ENCODE measurements at places on chromosomes 13 and 19.

GRCh38 chr19:45693106-45693788, 781 bp downstream of the QPCTL start:
- no peak for DNase-seq

- DNase-seq, result no peak
These were observed 73.4 kb downstream of the MBNL2 start for GRCh38 chr13:97295283-97296182.

- DNase-seq, result no peak
These were observed at the start of gene C19orf33 for GRCh38 chr19:38303517-38304351. Gene C19orf33 (plus strand): TSS chr19:38304251. CDS start chr19:38304262, 11 bp downstream.

- no peak for DNase-seq
These were observed 6.5 kb downstream of the ZNF536 start for GRCh38 chr19:30378701-30379100.

DNA sequence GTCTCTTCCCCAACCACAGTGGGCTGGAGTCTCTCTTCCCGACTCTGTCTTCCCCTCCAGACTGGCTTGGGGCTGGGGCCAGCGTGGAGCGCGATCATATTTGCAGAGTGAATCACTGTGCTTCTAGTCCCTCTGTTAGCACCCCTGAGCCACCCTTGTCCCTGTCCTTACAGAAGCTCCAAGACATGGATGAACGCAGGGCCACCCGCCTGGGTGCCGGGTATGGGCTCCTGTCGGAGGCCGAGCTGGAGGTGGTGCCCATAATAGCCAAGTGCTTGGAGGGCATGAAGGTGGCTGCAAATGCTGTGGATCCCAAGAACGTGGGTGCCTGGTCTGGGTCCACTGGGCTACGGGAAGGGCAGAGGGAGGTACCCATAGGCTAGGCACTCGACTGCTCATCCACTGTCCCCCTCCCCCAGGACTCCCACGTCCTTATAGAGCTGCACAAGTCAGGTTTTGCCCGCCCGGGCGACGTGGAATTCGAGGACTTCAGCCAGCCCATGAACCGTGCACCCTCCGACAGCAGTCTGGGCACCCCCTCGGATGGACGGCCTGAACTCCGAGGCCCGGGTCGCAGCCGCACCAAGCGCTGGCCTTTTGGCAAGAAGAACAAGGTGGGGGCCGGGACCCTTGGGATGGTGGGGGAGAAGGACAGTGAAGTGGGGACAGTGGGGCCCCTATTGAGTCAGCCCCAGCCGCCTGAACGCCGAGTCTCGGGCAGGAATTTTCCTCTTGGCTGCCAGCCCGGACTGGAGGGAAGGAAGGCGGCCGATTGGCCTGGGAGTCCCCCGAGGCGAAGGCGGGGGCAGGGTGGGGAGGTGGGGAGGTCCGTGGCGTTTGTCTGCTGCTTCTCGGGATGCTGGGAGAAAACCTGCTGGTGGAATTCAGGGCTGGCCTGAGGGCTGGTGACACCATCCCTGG, 5.2 kb downstream of the TRIP10 start:
- DNase-seq, result peak; percentile 93

DNA sequence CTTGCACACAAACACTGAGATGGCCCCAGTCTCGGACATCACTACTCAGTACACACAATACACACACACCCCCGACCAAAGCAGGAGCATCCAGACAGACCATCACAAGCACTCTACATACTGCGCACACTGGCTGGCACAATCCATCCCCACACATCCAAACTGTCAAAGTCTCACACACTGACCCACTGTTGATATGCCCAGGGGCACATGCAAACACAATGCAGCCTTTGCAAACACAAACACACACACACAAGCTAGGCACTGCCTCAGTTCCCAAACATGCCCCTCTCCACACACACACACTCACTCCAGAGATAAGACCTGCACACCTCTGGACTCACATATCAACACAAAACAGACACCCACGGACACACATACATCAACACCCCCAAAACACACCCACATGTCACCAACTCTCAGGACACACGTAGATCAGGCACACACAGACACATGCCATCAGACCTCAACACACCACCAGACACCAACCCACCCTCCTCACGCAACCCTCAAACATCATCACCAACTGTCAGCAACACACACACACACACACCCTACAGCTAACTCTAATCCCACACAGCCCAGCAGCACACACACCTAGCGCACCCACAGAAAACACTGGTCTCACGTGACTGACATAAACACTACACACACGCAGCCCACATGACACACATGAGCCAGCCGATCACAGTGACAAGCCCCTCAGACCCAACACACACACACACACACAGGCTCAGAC, 1.9 kb downstream of the BBC3 start:
- DNase-seq, result no peak

GRCh38 chr13:49586717-49587116, 1.4 kb upstream of the RCBTB1 start:
- DNase-seq, result no peak

DNA sequence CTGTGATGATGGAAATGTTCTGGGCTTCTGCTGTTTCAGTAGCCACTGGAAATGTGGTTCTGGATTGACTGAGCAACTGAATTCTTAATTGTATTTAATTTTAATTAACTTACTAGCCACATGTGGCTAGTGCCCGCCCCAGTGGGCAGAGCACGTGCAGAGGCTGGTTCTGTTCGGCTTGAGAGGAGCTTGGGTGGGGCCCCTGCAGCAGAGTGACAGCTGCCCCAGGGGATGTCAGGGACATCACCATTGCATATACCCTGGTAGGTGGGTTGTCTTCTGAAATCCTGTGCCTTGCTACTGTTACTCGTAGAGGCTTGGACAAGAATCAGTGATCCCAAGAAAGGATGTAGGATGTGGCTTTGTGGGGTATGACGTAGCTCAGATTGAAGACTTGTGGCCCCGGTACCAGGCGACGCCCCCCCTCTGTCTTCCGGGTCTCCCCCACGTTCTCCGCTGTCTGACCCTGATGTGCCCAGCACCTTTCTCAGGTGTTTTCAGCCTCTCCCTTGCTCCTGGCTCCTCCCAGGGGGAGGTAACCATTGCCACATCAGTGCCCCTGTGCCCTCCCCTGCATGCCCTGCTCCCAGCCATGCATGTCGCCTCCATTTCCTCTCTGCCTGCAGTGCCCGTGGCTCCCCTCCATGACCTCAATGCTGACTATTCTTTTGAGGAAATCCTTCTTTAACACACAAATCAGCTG, 102.6 kb upstream of the RNF113B start:
- no peak for DNase-seq

GRCh38 chr19:12578641-12579040, 27.4 kb upstream of the ZNF564 start:
- no peak for DNase-seq

- DNase-seq, result no peak
These were observed 4.9 kb upstream of the POU4F1 start for GRCh38 chr13:78608252-78608687.

DNA sequence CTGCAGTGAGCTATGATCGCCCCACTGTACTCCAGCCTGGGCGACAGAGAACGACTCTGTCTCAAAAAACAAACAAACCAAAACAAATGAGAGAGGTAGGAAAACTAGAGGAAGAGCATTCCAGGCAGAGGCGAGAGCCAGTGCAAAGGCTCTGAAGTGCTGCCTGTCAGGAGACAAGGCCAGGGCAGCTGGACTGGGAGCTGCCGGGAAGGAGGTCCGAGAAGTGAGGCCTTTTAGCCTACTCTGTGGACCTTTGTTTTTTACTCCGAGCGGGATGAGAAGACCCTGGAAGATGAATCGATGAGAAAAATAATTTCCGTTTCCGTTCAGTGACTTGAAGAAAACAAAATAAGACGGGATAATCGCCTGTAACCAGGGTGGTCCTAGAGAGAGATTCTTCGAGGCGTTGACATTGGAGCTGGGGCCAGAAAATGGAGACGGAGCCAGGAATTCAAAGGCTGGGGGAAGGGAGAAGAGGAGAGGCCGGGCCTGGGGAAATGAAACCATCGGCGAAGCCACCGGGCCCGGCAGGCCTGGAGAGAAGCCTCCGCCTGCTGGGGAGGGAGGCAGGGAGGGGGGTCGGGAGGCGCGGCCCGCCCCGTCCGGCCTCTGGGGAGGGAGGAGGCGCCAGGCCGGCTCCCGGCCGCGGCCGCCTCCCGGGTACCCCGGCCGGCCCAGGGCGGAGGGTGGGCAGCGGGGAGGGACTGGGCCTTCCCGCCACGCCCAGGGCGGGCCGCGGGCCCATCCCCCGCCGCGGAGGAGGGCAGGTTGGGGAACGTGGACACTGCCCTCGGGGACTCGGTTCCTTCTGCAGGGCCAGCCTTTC, 7.8 kb upstream of the SERTAD1 start:
- no peak for DNase-seq

- no peak for DNase-seq
These were observed 148.9 kb downstream of the GPC6 start for GRCh38 chr13:93375491-93375890.

DNA sequence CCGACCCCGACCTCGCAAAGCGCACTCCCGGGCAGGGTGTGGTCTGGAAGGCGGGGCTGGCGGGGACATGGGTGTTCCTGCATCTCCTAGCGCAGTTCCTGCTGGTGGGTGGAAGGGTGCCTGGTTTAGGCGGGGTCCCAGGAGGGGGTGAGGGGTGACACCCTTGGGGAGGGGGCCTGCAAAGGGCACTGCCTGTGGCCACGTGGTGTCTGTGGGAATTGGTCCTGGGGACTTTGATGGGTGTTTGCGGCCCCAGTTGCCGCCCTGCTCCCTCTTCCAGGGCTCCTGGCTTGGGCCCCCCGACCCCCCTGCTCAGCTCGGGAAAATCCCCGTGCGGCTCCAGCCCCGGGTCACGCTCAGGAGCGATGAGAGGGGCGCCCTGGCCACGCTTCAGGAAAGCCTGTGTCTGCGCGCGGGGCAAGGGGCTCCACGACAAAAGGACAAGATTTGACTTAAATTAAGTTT, 19.1 kb downstream of the WTIP start:
- DNase-seq, result no peak

DNA sequence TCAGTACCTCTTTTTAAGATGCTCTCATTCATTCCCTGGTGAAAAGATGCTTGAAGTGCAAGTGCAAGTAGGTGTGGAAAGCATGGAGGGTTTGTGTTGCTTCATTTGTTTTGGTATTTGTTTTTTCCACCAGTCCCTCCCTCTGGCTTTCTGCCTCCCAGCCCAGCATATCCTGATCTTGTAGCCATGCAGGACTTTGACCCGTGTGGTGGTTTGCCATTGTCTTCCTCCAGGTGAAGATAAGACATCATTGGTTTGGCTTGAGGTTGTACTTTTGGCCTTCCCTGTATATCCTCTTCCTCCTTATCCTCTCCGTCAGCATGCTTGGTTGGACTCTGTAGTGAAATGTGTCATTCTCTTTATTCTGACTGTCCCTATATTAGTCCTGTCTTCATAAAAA, 9.1 kb downstream of the SPINT2 start:
- no peak for DNase-seq

DNA sequence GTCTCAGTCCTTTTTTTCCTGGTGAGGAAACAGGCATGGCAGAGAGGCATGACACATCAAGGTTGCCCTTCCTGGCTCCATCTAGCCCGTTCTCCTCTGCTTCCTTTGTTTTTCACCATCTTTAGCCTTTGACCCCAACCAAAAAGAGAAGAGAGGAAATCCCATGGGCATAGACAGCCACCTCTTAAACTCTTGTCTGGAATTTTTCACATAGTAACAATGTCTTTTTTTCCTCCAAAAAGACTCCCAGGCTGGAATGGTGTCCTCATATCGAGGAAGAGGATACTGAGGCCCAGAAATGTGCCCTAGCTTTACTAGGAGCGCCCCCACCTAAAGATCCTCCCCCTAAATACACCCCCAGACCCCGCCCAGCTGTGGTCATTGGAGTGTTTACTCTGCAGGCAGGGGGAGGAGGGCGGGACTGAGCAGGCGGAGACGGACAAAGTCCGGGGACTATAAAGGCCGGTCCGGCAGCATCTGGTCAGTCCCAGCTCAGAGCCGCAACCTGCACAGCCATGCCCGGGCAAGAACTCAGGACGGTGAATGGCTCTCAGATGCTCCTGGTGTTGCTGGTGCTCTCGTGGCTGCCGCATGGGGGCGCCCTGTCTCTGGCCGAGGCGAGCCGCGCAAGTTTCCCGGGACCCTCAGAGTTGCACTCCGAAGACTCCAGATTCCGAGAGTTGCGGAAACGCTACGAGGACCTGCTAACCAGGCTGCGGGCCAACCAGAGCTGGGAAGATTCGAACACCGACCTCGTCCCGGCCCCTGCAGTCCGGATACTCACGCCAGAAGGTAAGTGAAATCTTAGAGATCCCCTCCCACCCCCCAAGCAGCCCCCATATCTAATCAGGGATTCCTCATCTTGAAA, at the start of gene GDF15:
GDF15 (plus strand) TSS at position 484 of the 868 bp plus-strand sequence; CDS start at position 516, 32 bp downstream.
- no peak for DNase-seq

Data from vagina (tissue), 2 donors.